Right atrium auricular region (tissue), 2 donors: ENCODE measurements at places on chromosomes 3 and 15. TPM values are rescaled to one million over a fixed set of nuclear protein-coding genes. Genes with fewer than 3 reads are reported as not detected.

Gene KLHL40
- 0.63 TPM for total RNA-seq

DNA sequence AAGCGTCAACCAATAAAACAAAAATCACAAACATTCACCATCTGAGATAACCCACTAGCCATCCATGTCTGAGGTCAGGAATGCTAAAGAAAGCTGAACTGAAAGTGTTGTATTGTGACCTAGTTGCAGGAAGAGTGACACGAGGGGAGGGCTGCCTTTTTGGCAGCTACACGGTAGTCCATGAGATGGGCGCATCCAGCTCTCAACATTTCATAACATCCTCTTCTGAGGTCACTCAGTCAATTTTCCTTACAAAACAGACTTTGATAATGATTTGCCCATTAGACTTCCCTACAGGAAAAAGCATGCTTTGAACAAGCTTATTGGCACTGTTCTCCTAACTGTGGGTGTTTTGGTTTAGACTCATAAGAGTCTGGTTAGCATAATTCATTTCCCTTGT is 15.4 kb upstream of the SHF start:
- peak; percentile 79 for DNase-seq

GRCh38 chr15:57911247-57911646 is 154.3 kb downstream of the ALDH1A2 start:
- no peak for DNase-seq

DNA sequence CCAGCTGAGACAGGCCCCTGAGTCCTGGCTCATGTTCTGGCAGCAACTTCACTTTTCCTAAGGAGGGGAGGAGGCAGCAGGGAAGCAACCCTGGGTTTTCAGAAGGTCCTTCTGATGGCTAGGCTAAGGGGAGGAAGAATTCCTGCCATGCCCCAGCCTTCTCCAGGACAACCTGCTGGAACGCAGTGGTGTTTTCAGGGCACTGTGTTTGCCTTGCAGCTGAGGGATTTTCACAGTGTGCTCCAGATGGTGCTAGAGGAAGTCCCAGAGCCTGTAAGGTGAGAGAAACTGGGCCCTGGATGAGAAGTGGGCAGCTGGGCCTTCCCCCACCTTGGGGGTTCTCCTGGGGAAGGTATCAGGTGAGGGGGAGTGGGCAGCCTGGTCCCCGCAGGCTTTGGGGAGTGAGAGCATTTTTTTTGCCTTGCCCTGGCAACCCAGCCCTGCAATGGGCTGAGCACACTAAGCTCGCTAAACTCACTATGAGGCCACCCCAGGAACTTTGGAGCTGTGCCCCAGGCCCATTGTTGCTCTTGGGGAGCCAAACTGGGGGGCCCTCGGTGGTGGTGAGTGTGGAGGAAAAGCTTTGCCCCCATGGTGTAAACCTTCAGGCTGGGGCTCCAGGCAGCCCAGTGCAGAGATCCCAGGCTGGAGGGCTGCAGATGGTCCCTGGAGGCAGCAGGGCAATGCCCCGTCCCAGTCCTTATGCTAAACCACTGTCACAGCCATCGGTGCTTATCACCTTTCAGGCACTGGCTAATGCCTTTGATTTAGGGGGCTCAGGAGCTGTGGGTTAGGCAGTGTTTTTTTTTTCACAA is 41.1 kb downstream of the ACAA1 start:
- no peak for DNase-seq

DNA sequence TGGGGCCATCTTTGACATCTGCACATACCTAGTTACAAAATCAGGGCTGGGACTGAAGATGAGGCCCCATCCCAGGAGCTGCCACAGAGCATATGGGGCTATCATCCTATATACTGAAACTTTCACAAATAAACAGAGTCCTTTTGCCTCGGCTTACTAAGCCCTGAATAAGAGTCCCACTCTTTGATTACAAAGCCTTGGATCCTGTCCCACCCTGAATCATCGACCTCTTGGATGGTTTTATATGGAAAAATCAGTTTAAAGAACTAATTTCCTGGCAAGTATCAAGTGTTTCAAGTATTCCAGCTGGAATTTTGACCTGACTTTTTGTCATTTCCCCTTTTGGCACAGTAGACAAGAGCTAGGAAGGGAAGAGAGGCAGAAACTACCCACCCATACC is 331.3 kb upstream of the FRG2C start:
- DNase-seq: no peak

GRCh38 chr3:37310666-37311050 is 136.3 kb upstream of the LRRFIP2 start:
- no peak for DNase-seq

Gene GPR171
- total RNA-seq: 0.37 TPM

GRCh38 chr15:55681631-55682030 is 61.3 kb downstream of the PRTG start:
- no peak for DNase-seq
